ENCODE measurements at places on chromosomes 16 and 17.

DNA sequence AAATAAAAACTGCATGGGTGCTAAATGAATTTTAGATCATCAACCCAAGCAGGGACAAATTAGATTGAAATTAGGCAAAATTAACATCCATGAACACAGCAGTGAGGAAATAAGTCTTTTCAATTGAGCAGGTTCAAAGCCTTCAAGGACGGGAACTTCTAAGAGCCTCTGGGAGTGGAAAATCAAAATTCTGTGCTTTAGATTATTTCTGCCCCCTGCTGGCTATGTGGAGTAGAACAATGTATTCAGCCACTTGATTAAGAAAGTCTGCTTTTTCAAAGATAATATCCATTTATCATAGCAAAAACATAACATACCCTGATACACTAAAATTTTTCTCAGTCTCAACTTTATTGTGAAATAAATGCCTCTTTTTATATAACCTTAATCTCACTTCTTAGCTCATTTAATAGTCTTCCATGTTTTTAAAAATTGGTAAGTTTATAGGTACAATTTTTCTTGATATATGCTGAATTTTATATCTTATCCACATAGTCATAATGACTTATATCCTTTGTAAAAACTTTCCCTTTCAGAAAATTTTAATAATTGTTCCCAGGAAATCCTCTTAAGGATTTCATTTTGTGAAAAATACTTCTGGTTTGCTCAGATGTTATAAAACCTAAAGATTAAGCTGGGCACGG, 28.1 kb upstream of the NOL11 start:
- DNase-seq = peak; percentile 70

DNA sequence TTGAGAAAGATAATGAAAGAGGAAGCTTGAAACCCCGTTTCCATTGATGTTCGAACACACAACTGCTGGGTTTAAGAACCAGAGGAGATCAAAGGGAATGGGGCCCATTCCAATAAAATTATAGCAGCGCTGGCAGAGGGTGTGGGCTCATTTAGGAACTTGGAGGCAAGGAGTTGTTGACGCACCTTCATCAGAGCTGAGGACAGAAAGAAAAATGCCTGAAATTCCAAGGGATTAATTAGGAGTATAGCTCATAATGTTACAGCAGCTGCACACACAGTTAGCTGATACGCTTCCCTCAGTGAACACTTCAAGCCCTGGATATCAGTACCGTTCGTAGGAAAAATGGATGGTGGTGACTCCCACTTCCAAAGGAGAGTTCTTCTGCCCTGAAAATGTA, 127.2 kb downstream of the AXIN2 start:
- no peak for DNase-seq

- no peak for DNase-seq
These were observed 5.2 kb downstream of the RPH3AL start for GRCh38 chr17:347309-347899.

DNA sequence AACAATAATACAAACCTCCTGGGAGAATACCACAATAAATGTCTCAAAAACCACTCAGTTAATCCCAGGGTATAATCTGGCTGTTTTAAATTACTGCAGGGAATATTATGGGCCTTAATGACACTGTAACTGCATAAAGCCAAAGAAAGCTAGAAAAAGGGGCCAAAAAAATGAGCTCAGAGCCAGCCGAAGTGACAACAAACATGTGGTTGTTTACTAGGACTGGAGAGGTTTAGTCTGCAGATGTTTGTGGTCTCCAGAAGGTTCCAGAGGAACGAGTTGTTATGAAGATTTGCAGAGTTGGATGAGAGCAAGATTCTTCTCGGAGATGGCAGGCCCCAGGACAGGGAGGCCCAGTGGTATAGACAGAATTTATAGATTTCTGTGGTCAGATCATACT, 97.1 kb upstream of the AKTIP start:
- DNase-seq = peak; percentile 47

- DNase-seq = no peak
These were observed 6.7 kb upstream of the TPPP3 start for GRCh38 chr16:67399749-67400704.

DNA sequence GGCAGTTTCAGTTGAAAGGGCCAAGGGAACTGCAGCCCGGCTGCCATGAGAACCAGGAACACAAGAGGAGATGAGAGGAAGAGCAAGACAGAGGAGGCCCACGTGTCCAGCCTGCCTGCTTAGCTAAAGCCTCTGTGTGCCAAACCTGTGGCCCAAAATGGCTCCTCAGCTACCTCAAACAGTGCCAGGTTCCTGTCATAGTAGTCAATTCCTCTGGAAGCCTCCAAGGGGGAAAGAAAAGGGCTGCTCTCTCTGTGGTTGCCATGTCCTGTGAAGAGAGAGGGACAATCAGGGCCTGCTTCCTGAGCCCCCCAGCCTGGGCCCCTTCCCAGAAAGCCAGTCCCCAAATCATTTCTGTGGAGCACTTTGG, 5.2 kb downstream of the SLC12A4 start:
- DNase-seq = no peak

DNA sequence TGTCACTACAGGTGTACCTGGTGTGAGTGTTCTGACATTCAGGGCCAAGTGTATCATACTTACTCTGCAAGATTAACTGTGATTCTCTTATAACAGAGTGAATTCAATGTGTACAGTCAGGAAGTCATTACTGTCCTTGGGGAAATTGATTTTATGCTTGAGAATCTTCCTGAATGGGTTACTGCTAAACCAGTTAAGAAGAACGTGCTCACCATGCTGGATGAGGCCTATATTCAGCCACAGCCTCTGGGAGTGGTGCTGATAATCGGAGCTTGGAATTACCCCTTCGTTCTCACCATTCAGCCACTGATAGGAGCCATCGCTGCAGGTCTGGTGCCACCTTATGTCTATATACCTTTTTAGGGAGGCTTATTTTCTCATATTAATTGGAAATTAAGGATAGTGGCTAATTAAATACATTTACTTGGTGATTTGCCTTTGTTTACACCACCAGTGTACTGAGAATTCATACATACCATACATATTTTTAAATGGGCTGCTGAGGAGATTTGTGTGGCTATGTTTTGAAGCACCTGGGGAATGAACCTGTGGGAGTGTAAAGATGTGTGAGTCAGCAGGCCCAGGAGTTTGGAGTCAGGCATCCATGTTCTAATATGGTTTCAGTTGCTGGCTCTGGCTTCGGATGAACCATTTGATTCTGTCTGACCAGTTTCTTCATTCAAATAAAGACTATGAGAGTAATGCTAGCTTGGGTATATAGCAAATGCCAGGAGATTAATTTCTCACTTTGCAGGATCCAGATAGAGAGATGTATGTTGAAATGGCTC, 3.1 kb downstream of the ALDH3A2 start:
- no peak for DNase-seq

DNA sequence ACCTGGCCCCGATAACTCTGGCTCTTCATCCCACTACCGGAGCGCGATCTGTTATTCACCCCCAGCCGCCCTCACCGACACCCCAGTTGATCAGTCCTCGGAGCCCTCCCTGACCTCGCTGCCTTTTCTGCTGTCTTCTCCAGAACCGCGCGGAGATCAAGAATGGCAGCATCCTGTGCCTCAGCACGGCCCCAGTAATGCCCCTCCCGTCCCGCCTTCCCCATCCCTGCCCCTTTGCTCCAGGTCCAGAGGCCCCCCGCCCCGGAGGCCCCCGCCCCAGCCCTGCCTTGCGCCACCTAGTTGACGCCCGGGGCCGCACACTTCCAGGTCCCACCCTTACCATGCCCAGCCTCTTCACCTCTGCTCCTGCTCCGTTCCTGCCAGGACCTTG, 872 bp downstream of the ELMO3 start:
- DNase-seq = no peak

DNA sequence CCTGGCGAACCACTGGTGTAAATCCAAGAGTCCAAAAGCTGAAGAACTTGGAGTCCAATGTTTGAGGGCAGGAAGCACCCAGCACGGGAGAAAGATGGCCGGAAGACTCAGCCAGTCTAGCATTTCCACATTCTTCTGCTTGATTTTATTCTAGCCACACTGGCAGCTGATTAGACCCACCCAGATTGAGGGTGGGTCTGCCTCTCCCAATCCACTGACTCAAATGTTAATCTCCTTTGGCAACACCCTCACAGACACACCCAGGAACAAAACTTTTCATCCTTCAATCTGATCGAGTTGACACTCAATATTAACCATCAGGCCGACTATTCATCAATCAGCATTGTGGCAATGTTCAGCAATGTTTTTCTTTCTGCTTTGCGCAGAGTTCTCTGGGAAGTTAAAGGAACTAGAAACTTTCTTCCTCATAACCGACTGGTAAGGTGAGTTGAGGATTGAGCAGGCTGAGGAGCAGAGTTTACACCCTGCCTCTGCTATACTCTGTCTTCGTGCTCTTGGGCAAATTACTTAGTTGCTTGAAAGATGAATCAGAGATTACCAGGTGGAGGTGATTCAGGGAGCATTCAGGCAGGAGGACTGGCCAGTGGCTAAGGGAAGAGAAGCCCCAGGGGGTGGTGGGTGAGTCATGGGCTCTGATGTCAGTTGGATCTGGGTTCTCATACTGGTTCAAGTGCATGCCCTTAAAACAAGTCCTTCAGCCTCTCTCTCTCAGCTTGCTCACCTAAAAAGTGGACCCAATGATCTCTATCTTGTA, 28.2 kb upstream of the BRD7 start:
- no peak for DNase-seq

DNA sequence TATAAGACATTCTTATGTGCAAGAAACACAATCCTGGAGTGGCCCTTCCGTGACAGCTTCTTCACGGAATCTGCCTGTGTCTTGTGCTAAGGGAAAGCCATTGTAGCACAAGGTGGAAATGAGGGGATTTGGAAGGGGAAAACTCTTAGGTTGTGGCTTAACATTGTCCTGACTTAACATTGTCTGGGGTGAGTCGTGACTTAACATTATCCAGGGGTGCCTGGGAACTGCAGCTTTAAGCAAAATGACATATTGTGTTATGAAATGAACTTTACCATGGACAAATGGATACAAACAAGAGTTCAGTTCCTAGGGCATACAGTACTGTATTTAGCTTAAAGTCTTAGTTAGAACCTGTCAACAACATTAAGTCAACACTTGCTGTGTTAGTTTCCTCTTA, 323.9 kb downstream of the CPPED1 start:
- no peak for DNase-seq

DNA sequence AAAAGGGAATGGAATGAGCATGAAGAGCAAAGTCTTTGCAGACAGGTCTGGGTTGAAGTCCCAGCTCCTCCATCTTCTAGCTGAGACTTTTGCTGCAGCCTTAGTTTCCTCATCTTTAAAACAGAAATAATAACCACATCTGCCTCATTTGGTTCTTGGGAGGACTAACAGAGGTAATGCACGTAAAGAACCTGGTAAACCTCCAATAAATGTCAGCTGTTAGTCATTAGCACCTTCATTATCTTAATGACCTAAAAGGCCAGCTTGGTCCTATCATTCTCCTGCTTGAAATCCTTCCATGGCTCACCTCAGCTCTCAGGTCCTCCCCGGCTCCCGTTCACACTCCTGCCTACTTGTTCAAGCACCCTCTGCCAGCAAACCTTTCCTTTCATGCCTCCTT, 51.8 kb downstream of the SKAP1 start:
- DNase-seq = no peak

DNA sequence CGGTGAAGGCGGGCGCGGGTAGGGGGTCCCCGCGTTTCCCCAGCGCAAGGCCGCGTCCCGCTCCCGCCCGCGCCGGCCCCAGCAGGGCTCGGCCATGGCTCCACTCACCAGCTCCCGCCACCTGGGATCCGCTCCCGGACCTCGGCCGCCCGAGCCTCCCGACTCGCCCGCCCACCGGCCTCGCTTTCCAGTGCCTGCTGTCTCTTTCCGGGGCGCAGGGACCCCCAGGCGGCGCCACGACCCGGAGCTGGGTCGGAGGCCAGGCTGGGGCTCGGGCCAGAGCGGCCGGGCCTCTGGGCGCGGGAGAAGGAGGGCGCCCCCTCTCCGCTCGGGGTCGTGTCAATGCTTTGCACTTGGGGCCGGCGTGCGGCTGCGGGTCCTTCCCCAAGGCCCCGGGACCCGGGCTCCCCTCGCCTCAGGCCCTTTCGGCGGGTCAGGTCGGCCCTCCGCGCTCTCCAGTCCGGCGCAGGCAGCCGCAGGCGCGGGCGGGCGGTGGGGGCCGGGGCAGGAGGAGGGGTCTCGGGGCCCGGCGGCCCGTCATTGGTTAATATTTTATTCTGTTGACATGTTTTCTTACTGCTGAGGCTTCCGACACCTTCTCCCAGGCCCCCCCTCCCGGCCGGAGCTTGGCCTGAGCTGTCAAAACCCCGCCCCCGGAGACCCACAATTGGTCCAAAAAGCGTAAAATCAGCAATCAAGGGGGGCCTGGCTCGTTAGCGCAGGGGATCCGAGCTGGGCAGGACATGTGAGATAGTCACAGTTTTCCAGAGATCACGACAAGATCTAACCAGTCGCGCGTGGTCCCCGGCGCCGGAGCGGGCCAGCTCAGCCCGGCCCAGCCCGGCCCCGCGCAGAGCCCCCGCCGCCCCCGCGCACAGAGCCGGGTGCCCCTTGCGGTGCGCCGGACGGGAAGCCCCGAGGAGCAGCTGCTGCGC, at the start of gene TBX2:
TSS of gene TBX2 (plus strand) at position 713 of the 935 bp plus-strand sequence. CDS start 334 bp downstream, outside the sequence.
- DNase-seq = peak; percentile 95

DNA sequence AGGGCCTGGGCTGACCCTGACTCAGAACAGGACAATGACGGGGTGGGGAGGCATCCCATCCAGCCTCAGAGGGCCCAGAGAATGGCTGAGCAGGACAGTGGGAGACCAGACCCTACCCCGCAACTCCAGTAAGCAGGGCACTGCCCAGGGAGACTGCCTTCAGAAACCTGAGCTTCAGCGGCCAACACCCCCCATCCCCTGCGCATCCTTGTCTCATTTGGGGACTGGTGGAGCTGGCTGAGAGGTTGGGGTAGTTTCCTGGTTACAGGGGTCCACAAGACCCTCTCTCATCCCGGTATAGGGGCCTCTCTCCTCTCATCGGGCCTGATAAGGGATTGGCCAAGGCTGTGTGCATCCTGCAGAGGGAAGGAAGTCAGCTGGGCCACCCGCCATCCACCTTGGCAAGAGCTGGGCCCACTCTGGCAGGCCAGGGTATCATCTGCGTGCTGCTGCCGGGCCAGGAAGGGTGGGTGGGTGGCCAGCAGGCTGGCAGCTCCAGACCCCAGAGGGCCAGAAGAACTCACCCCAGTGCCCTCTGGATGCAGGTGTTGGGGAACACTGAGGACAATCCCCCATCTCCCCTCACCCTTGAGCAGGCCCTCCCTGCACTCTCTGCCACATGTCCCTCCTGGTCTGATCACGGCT, 229.1 kb downstream of the KATNIP start:
- no peak for DNase-seq

- DNase-seq = no peak
These were observed 494.1 kb upstream of the ERCC4 start for GRCh38 chr16:13425836-13426235.

DNA sequence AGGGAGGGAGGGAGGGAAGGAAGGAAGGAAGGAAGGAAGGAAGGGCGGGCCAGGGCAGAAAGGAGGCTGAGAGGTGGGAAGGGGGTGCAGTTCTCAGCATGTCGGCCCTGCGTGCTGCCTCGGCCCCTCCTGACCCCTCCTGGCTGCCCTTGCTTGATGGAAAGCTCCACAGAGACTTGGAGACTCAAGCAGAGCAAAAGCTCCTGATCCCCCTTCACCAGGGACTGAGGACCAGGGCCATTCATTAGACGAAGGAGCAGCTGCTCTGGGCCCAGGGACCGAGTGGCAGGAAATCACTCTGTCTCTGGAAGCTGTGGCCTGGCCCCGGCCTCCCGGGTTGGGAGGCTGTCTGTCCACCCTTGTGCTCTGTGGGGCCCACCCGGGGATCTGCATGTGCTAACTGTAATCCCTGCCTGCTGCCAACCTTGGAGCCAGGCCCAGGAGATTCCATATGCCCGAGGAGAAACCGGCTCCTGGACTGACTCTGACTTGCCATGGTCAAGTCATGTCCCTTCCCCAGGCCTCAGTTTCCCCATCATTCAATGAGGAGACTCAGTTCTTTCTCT, 27.4 kb upstream of the C1QL1 start:
- no peak for DNase-seq
